Activated naive CD4-positive, alpha-beta T cell treated with anti-CD3 and anti-CD28 coated beads, Interleukin-2, amount 50 U/mL, for 16 hours (primary cell): ENCODE measurements at places on chromosomes 12 and 14.

GRCh38 chr12:88303335-88303734 is 161.2 kb downstream of the TMTC3 start:
- DNase-seq, result no peak

- DNase-seq, result no peak
These were observed 56.6 kb downstream of the SUDS3 start for GRCh38 chr12:118432812-118433545.

GRCh38 chr12:22415342-22416309 is 81.1 kb upstream of the ST8SIA1 start:
- DNase-seq, result no peak

DNA sequence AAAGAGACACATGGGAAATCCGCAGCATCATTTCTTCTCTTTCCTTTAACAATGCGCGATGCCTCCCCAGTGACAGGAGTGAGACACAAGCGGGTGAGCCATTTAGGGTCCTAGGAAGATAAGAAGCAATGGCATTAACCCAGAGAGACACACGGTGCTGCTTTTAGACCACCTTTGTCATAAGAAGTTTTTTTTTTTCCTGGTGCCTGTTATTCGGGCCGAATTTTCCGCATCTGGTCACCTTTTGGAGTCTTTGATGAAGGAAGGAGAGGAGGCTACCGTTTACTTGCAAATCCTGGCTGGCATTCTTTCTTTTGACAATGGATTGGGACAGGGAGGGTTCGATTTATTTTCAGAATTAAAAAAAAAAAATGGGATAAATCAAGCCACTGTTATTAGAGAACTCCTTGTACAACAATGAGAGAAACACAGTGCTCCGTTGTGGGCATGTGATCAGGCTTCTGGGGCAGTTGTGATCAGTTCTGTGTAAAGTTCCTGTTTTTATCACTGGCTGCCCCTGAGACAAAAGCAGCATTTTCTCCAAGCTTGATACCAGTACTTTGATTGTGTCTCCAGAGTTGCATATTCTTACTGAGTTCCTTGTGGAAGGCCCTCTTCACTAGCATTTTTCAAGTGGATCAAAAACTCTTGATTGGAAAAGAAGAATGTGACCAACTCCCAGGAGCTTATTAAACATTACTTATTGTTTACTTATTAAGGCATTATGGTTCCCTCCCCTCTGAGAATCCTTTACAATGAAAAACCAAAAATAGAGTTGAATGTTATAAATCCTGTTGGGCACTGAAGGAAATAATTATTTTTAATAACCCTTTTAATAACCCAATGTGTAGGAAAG is 1.1 kb downstream of the DIP2B start:
- no peak for DNase-seq

DNA sequence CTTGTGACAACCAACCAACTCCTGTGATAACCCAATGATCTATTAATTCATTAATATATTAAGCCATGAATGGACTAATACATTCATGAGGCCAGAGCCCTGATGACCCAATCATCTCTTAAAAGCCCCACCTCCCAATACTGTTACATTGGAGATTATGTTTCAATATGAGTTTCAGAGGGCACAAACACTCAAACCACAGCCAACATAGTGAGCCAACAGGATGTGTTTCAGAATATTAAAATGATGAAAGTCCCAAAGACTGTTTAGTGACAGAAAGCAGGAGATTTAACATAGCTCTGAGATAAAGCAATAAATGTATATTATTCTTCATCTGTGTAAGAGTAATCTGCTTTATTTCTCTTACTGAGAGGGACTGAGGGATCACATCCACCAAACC is 71.7 kb downstream of the PTPRO start:
- no peak for DNase-seq
